Uterus (tissue), 4 donors: ENCODE measurements at places on chromosomes 11 and 22. TPM values are rescaled to one million over a fixed set of nuclear protein-coding genes. Genes with fewer than 3 reads are reported as not detected.

ACCS gene
- 40.0 TPM for total RNA-seq

NPAS4 gene
- total RNA-seq: 0.97 TPM

NOX4 gene
- total RNA-seq: 58.4 TPM

CARNS1 gene
- 3.3 TPM for total RNA-seq

PRCP gene
- total RNA-seq: 59.9 TPM

DNA sequence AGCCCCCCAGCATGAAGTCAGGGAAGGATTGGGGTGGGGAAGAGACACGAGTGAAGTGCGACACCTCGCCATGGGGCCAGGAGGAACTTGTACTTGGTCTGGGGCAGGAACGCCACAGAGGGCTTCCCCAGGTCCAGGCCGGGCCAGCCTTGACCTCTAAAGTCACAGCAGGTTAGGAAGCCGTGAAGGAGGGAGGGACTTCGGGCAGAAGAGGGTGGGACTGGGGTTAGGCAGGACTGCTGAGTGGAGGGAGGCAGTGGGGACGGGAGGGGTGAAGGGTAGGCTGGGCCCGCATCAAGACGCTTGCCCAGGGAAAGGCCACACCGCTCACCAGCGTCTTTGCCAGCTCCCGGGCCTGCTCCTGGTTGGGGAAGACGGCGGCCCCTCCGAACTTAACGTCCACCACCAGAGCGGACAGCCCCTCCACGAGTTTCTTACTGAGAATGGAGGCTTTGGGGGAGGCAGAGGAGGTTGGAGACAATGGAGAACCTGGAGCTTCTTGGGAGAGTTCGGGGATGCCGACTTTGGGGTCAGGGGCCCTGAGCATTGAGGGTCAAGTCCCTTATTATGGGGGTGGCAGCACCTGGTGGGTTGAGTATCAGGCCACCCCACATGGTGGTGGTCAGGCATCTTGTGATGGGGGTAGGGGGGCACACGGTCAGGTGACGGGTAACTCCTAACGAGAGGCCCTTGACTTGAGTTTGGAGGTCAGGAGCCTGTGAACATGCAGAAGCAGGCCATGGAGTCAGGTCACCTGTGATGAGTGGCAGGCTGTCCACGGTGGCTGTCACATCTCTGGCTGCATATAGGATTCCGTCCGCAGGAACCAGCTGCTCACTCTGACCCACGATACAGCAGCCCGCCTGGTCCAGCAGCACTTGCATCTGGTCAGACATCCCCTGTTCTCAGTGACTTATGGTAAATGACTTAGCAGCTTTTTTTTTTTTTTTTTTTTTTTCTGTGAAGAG, 1.7 kb upstream of the SCO2 start:
- no peak for DNase-seq

- peak; percentile 24 for DNase-seq
Observed at GRCh38 chr11:113974741-113975470, at the start of gene HTR3A. Gene HTR3A, plus strand, starts transcription at chr11:113975108. Its CDS starts 218 bp downstream, at chr11:113975326.

GRCh38 chr11:118631142-118631909, 23.9 kb downstream of the PHLDB1 start:
- no peak for DNase-seq

XKR3 gene
- total RNA-seq: not detected

GRCh38 chr11:85672105-85672902, 7.4 kb upstream of the CREBZF start:
- DNase-seq: no peak

- DNase-seq: no peak
Observed at GRCh38 chr11:75492181-75492820, 33.4 kb downstream of the GDPD5 start.

TRIM64 gene
- not detected for total RNA-seq

CCDC73 gene
- not detected for total RNA-seq

PGA3 gene
- total RNA-seq: not detected

DNA sequence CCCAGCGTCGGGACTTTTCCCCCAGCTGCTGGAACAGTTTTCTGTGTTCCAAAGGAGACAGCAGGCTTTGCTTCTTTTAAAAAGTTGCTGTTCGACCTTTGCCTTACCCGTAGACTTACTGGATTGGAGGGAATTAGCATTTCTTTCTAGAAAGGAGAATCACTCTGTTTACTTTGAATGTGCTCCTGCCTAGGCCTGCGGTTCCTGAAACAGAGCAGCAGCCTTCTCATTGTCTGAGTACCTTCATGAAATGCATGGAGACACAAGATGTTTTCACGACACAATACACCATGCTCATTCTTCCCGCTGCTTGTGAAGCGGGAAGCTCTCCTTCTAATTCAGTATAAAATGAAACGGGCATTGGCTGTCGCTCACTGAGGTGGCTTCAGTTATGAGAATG, 196.2 kb downstream of the TBC1D22A start:
- no peak for DNase-seq

- no peak for DNase-seq
Observed at GRCh38 chr22:20436768-20437612, 635 bp downstream of the SCARF2 start.

DNA sequence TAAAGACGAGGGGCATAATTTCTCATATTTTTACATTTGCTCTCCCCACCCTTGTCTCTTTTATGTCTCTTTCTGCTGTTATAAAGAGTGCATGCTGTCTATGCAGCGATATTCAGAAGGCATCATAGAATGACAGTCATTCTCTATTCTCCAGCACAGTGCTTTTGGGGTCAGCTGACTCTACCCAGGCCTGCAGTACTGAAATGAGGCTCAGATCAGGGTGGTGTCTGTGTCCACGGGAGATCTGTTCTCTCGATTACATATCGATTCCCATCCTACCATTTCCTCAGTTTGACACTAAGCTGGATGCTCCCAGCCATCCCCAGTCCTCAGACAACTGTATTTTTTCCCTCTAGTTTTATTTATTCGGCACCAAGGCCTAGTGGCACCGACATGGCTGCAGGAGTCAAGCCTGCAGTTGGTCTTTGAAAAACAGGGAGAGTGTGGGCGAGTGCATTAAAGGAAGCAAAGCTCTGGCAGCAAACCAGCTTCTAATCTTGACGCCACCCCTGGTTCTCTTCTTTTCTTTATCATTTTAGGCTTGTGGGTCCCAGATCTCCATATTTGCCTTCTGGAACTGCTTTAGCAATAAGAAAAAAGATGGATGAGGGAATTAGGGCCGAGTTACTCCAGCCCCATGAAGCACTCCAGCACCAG, 71.6 kb upstream of the PICALM start:
- no peak for DNase-seq

DNA sequence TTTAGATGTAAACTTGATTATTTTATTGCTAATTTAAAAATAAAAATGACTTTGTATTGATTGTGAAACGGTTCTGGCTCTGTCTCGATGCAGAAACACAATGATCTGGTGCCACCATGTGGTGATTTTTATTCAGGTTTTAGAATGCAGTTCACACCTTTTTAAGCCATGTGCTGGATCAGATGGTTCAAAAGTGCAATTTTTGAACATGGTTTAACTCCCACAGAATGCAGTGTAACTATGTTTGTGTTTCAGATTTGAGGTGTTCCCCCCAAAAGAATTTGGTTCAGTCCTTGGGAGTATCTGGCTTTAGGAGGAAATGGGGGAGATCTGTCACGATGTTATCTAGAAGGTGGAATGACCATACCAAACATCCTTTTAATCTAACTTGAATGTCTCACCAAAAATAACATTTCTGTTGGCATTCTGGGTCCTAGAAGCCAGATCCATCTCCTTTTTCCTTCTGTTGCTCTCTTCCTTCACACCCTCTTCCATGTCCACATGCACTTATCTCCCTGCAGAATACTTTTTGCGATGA, 7.9 kb downstream of the MRPL16 start:
- DNase-seq: peak; percentile 26

- DNase-seq: no peak
Observed at GRCh38 chr11:108527382-108527781, 29.2 kb upstream of the POGLUT3 start.

- no peak for DNase-seq
Observed at GRCh38 chr11:6142936-6143335, 27.2 kb downstream of the OR52B2 start.

- no peak for DNase-seq
Observed at GRCh38 chr11:132264616-132265015, 894.2 kb downstream of the NTM start.

- DNase-seq: no peak
Observed at GRCh38 chr11:17382046-17382728, 6.3 kb downstream of the KCNJ11 start.

DNA sequence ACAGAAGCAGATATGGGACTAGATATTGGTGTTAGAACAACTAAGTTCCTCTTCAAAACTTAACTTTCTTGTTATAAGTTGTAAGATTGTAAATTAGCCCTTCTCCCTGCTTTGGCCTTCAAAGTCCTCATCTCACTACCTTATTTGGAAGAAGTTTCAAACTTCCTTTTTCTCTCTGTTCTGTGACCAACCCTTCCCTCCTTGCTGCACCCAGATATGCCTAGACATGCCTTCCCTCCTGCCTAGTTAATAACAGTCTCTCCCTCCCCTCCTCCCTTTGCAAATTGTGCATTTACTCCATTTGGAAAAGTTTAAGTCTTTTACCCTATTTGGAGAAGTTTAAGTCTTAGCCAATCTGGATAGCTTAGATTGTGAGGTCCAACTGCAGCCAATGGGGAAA, 4.9 kb downstream of the OR52K2 start:
- DNase-seq: no peak

CNGA4 gene
- total RNA-seq: 0.30 TPM
